ENCODE measurements at places on chromosomes 16 and 17.
A peak's percentile ranks its signal among the peaks of the same experiment; 100 is the strongest.

DNA sequence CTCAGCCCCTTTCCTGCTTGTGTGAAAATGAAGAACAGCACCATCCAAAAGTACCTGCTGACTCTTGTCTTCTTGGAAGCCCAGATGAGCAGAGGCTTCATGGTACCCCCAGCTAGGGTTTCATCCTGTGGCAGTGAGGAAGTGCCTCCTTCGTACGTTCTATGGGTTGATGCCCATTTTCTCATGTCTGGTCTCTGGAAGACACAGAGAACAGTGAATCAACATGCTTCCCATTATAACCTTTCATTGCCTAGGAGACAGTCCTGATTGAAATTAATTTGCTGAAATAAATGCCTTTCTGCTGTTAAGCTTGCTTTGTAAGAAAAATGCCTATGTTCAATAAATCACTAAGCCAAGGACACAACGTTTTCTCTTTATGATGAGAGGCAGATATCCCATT, 36.5 kb downstream of the RCVRN start:
- no peak for DNase-seq

DNA sequence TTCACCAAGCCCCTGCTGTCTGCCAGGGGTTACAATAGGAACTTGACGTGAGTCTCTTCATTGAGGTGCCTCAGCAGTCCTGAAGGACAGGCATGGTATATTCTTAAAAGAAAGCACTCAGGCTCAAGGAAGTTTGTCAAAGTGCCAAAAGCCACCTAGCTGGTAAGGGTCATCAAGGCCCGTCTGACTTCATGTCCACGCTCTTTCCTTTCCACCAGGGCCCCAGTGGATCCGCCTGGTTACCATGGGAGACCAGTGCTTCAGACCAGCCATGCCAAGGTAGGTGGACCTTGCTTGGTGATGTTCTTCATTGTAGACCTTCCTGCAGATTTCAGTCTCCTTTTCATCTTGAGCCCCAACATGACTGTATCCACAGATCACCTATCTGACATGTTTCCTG, 27.6 kb upstream of the CCL1 start:
- DNase-seq, result no peak

- no peak for DNase-seq
Measured at GRCh38 chr16:30350134-30350871, 4.8 kb downstream of the CD2BP2 start.

- no peak for DNase-seq
Measured at GRCh38 chr17:77604301-77604972, 354.1 kb upstream of the TNRC6C start.

- no peak for DNase-seq
Measured at GRCh38 chr17:45320931-45321461, 4.2 kb upstream of the MAP3K14 start.

DNA sequence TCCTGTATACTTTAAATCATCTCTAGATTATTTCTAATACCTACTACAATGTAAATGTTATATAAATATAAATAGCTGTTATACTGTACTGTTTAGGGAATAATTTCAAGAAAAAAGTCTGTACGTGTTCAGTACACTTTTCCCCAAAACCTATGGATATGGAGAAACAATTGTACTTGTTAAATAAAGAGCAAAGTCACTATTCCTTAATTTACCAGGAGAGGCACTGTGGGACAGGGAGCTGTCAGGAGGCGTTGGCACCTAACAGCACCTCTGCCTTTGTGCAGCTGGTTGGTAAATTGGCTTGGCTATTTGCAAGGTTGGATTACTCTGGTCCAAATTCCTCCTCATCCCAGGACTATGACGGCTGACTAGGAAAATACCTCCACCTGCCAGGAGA, 28.0 kb downstream of the CRHR1 start:
- peak; percentile 4 for DNase-seq

- DNase-seq, result peak; percentile 58
Measured at GRCh38 chr17:56678249-56679114, 85.0 kb downstream of the NOG start.

DNA sequence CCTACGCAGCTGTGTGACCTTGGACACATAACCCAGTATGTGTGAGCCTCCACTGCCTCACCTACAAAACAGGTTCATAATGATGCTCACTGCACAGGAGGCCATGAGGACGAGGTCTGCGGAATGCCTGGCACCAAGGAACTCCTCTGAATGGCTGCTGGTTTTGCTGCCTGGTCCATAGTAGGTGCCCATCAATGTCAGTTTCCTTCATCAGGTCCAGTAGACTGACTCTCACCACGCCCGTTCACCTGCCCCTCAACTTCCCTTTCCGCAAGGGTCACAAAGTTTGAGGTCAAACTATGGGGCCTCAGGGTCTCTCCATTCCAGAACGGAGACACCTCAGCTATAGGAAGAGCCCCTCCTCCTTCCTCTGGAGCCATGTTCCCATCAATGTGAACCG, 8.8 kb downstream of the PNMT start:
- no peak for DNase-seq

DNA sequence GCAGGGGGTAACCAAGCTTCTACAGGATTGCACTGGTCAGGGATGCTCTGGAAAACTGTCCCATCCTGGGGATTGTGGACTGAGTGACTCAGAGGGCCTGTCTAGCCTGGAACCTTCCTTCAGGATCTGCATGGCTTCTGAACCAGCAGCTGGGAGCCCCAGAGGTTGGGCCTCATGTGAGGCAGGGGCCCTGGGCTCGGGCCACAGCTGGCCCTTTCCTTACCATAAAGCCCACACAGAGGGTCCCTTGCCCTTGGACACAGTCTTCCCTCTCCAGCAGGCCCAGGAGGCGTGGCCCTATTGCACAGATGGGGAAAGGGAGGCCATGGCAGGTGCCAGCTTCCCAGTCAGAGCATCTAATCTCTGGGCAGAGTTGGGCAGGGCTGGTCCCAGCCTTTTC, 30.5 kb downstream of the ADCY7 start:
- DNase-seq, result no peak

GRCh38 chr17:76370261-76370993, 14.0 kb upstream of the SPHK1 start:
- DNase-seq, result no peak

- no peak for DNase-seq
Measured at GRCh38 chr16:48003206-48003907, 152.4 kb downstream of the ABCC12 start.

GRCh38 chr17:57109393-57110151, 24.5 kb downstream of the AKAP1 start:
- DNase-seq, result no peak

DNA sequence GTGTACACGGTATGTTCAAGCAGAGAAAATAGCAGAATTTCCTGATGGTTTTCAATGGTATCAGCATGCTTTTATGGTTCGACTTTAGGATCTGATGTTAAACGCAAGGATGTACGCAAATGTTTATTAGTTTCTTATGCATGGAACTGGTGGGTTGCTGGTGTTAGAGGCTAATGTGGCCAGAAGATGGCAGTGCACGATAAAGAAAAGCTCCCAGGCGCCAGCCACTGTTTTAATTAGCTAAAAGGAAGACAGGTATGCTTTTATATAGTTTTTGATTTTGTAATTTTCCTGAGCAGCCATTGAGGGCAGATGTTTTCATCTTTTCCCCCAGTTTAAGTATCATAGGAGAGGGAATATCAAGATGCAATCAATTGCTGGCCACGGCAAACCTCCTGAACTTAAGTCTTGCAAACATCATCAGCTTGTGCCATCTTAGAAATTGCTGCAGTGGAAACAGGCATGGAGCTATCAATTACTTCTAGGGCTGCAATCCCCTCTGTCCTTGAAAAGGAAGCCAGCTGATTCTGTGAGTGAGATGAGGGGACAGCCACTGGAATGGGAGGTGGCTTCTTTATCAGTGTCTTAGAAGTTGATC, 648.5 kb upstream of the RBFOX1 start:
- DNase-seq, result peak; percentile 4

GRCh38 chr17:43224146-43224705, 4.2 kb downstream of the CCDC200 start:
- no peak for DNase-seq

GRCh38 chr16:89373355-89374110, 116.8 kb downstream of the ANKRD11 start:
- DNase-seq, result no peak

GRCh38 chr17:74623693-74624093, at the start of gene CD300E:
CD300E (minus strand) TSS chr17:74623738; CDS start chr17:74623621, 117 bp downstream.
- DNase-seq, result no peak

GRCh38 chr16:84730406-84731106, 30.8 kb downstream of the USP10 start:
- DNase-seq, result peak; percentile 77

DNA sequence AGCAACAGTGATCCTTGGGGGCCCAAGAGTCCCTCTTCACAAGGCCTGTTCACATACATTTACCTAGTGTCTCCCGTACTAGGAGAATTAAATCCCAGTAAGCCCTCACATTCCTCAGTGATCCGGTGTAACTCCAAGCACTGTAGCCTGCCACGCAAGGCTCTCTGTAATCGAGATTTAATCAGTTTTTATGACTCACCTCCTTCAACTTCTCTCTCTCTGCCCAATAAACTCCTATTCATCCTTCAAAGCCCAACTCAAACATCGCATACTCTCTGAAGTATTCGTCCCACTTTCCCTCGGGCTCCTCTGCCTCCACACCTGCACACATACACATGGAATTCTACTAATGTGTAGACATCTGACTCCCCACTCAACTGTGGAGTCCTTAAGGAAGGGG, 141.8 kb downstream of the CMIP start:
- no peak for DNase-seq

GRCh38 chr17:66451188-66452149, 149.1 kb downstream of the PRKCA start:
- DNase-seq, result no peak

DNA sequence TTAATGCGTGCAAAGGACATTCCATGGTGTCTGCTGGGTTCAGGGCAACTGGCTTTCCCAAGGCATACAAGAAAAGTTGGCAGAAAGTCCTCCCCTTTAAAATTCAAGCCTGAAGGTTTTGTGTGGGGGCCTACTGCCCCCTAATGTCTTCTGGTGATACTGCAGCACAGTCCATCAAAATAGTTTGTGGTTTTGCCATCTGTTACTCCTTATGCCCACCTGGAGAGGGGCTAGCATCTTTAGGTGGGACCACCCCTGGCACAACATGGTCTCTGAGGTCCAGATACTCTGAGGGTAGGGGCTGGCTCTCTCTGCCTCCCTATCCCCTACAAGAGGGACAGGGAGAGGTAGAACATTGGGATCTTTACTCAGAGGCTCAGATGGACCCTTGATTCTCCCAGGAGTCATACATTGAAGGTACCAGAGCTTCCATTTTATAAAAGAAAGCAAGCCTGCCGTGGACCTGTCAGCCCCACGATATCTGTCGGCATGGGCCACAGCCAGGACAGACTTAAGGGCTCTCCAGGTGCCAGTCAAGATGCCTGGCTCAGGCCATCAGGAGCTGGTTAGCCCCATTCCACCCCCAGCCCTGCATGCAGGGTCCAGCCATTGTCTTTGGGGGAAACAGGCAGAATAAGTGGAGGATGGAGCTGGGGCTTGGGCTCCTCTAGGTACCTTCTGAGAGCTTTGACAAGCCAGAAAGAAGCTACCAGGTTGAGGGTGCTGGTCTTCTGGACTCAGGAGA, 6.3 kb downstream of the ESRP2 start:
- DNase-seq, result peak; percentile 24

GRCh38 chr16:27611340-27611739, 61.4 kb downstream of the KATNIP start:
- no peak for DNase-seq

DNA sequence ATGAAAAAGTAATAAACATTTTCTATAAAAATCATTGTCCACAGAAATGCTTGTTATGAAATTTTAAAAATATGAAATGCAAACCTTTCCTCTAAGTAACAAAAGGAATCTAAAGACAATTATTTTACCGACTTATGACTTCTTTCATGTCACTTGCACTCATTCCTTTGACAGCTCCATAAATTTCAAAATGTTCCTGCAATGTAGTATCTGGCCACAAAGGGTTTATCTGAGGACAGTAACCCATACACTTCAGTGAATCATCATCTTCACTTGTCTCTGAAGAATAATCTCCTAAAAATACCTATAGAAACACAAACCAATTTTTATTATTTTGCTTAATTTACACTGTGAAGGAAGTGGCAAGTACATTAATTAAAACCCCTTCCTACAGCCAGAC, 25.6 kb upstream of the ABCA10 start:
- DNase-seq, result no peak

- no peak for DNase-seq
Measured at GRCh38 chr17:54194268-54194667, 371.5 kb downstream of the KIF2B start.

GRCh38 chr16:60363566-60363965, 1629.5 kb upstream of the GOT2 start:
- DNase-seq, result no peak

GRCh38 chr16:51161440-51162195, 10.5 kb upstream of the SALL1 start:
- DNase-seq, result peak; percentile 9

DNA sequence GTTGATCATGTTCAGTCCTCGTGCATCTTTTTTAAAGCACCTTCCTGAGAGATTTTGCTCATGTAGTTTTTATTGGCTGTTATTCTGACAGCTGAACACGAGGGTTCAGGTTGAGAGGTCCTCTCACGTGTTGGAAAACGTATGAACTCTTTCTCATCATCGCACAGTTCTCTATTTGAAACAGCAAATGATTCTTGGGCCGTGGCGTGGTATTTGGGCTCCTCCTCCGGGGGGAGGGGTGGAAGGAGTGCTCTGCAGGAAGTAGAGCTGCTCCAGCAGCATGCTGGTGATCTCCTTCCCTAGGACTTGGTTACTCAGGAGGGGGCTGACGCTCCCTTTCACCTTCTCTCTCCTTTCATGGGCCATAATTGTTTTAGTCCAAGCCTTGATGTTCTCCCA, 70.4 kb downstream of the KSR1 start:
- DNase-seq, result no peak

DNA sequence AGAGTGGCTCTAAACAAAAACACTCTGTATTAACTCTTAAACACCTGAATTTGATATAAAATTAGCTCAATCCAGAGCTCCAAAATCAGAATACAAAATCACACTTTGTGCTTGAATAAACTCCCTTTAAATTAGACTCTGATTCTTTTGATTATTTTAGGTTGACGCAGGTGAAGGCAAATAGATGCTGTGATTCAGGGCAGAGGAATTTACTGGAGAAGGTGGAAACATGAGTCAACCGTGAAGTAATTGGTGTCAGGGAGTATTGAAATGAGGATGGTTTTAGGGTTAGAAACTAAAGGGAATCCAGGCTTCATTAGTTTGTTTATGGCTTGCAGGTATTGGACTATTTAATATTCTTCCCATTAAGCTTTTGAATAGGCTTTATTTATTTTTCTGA, 37.1 kb upstream of the TEKT1 start:
- DNase-seq, result no peak

GRCh38 chr16:48201515-48202201, 42.4 kb upstream of the LONP2 start:
- no peak for DNase-seq

- DNase-seq, result no peak
Measured at GRCh38 chr17:71260366-71260940, 860.4 kb upstream of the SOX9 start.

DNA sequence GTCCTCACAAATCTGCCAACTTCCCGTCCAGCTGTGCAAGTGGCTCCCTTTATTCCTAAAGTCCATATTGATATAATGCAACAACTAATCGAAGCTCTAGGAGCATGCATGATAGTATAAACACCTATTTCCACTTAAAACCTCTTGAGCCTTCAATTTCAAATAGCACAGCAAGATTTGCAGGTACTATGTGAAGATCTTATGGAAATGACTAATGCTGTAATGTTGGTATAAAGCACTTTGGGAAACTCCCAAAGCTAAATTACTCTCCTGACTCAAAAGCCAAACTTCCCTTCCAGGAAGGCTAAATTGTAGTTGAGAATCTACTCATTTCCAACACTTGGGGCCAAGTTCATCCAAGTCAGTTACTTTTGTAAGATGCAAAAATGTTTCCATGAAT, 287.6 kb upstream of the CDH11 start:
- DNase-seq, result no peak

- DNase-seq, result no peak
Measured at GRCh38 chr17:77006971-77007649, 133.7 kb upstream of the SEC14L1 start.
